Foreskin fibroblast (primary cell): ENCODE measurements at places on chromosomes 5 and 9.
A peak's percentile ranks its signal among the peaks of the same experiment; 100 is the strongest.

GRCh38 chr9:130275156-130275555, 9.6 kb downstream of the HMCN2 start:
- DNase-seq, result no peak

GRCh38 chr9:134966270-134966669, 48.6 kb upstream of the FCN1 start:
- DNase-seq, result no peak

DNA sequence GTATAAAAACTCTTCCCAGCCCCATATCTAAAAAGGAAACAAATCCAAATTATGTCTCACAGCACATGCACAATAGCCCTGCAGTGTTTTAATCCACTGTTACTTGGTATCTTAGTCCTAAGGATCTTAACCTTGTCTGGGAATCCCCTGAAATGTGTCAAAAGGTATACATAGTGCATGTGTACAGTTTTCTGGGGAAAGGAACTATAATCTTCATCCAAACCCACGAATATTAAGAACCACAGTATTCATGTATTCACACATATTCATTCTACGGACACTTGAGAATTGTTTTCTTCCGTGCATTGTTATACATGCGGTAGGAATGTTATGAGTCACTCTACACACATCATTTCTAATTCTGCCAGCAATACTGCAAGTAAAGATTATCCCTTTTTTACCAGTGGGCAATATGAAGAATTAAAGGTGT, 47.8 kb upstream of the SNX2 start:
- peak; percentile 56 for DNase-seq

- DNase-seq, result no peak
Observed at GRCh38 chr9:82706786-82707185, 356.2 kb downstream of the RASEF start.

DNA sequence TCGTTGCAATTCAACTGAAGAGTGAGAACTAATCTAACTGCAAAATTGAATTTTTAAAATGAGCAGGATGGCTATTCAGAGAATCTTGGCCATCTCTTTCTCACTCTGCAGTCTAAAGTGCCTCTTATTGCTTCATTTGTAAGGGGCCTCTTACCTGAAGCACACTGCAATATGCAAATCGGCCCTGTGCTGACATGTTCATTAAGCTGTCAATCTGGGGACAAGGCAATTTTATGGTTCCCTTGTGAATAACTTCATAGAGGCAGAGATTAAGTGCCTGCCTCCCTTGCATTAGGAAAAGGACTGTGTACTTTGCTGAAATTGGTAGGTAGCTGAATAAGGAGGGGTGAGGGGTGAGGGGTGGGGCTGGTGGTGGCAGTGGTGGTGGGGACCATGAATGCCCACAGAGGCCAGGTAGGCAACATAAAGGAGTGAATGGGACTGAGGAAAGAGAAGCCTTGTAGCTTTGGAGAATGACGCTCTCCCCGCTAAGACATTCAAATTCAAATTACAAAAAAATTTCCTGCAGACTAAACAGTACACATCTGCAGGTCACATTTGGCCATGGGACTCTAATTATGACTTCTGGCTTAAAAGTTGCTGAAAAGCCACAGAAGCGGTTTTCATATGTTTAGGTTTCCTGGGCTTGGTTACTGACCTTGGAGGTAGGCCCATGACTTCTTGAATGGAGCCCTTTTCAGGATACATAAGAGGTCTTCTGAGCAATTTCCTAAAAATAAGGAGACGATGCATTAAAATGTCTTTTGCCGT, 25.0 kb downstream of the TNFSF8 start:
- peak; percentile 29 for DNase-seq

DNA sequence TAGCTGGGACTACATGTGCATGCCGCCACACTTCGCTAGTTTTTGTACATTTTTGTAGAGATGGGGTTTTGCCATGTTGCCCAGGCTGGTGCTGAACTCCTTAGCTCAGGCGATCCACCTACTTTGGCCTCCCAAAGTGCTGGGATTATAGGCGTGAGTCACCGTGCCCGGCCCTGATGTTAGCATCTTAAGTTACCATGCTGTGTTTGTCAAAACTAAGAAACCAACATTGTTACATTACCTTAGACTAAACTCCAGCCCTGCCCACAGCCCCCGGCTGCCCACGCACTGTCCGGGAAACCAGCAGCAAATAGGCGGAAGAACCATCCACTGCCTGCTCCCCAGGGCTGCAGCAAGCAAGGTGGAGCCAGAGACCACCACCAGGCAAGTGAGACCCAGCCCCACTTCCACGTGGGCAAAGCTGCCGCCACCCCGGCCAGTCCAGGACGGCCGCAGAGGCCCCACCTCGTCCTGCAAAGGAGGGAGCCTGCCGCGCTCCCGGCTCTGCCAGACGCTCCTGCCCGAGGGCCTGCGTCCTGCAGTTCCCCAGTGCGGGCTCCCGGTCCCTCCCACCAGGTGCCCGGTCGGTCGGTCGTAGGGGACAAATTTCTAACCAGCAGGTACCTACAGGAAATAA, 35.7 kb upstream of the TXN start:
- no peak for DNase-seq

GRCh38 chr5:31453522-31453921, 78.4 kb downstream of the DROSHA start:
- no peak for DNase-seq

- no peak for DNase-seq
Observed at GRCh38 chr5:158473016-158473635, 614.2 kb upstream of the CLINT1 start.

DNA sequence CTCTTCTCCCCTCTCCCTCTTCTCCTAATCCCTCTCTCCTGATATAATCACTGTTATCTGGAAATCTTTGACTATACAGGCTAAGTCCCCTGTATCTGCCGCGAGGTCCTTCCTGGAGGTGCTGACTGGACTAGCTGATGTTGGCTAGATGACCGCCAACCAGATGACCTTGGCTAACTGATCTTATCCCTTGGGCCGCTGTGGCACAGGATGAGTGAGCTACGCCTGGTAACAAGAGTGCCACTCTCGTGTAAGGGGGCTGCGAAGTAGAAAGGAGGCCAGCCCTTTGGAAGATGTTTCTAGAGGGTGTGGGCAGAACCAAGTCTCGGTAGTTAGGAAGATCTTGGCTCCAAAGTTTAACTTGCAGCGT, 345 bp upstream of the PRRC1 start:
- DNase-seq, result peak; percentile 47

- peak; percentile 85 for DNase-seq
Observed at GRCh38 chr9:130034570-130034969, 8.4 kb downstream of the FNBP1 start.

- DNase-seq, result no peak
Observed at GRCh38 chr5:72477644-72478043, 29.6 kb downstream of the ZNF366 start.

DNA sequence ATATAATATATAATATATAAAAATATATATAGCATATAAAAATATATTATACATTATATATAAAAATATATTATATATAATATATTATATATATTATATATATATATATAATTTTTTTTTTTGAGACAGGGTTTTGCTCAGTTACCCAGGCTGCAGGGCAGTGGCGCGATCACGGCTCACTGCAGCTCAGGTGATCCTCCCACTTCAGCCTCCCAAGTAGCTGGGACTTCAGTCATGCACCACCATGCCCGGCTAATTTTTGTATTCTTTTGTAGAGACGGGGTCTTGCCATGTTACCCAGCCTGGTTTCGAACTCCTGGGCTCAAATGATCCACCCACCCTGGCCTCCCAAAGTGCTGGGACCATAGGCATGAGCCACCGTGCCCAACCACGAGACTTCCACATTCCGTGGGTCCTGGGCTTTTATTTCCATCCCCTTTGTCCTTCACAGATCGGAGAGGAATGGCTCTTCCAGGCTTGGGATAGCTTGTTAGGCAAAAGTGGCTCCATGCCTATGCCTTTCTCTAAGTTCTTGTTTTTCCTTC, 62.0 kb upstream of the IER5L start:
- DNase-seq, result no peak

GRCh38 chr5:147223343-147223742, 11.5 kb upstream of the STK32A start:
- DNase-seq, result no peak

- peak; percentile 65 for DNase-seq
Observed at GRCh38 chr5:43658509-43658908, 55.5 kb downstream of the NNT start.

DNA sequence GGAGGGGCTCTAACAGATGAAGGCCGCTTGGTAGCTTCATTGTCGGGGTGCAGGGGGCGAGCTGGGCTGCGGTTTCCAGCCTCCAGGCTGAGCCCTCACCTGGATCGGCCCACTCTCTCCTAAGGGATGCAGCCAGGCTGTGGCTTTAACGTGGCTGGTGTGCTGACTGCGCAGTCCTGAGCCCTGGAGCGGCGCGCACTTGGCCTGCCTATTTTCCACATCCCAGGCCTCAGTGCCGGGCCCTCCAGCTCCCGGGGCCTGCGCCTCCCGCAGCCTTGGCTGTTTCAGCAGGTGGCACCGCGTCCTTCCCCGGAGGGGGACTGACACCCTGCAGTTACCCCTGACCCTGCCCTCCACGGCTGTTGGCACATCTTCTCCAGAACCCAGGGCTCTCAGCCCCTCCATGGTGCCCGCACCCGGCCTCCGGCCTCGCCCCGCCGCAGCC, 1.4 kb downstream of the RNU6ATAC start:
- no peak for DNase-seq

GRCh38 chr5:73534011-73534644, 31.3 kb downstream of the ANKRA2 start:
- peak; percentile 62 for DNase-seq

DNA sequence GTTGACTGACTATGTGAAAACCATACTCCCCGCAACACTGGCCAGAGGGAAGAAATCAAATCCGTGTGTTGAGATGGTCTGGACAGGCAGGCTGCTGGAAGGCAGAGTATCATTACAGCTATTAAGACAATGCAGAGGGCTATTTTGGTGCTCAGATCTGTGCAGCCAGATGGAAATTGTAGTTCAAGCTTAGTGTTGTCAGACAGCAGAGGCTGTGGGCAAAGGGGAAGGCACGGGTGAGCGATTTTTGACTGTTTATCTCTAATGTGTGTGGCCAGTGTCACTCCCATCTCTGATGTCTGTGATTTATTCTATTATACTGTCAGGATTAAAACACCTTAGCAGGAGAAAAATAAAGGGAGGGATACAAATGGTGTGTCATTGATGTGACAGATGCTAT, 984.4 kb upstream of the WWC1 start:
- DNase-seq, result no peak

DNA sequence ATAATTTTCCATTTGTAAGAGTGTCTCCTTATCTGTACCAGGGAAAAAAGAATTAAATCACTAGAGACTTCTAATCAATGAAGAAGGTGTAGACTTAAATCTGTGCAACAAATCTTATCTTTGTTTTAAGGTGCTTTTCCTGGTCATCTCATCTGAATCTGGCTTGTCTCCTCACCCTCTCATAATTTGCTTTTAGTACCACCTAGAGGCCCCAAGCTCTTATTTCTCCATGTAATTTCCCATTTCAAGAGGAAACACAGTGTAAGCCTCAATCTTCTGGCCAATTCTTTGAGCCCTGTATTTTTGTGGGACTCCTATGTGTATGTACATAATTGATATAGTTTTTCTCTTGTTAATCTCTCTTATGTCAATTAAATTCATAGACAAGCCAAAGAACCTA, 1975.3 kb upstream of the CDH6 start:
- no peak for DNase-seq

GRCh38 chr9:100669968-100670367, 92.1 kb downstream of the CAVIN4 start:
- DNase-seq, result no peak

GRCh38 chr5:11075035-11075805, 314.2 kb upstream of the DAP start:
- DNase-seq, result no peak

DNA sequence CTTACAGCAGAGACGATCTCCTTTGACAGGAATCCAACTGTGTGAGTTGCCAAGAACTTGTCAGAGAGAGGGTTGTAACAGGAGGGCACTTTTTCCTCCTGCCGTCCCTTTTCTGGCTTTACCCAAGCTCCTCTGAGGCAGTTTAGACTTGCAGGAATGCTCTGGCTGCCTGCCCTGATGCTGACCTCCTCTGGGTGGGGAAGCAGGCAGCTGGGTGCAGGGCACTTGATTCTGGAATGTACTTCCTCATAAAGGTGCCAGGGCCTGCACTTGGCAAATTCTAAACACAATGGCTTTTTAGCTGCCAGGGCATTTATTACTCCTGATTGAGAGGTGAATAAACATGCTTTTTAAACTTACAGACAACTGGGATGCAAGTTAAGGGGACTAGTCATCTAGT, 190.4 kb downstream of the EPB41L4A start:
- peak; percentile 30 for DNase-seq

- no peak for DNase-seq
Observed at GRCh38 chr5:143462431-143462830, 58.9 kb upstream of the NR3C1 start.

DNA sequence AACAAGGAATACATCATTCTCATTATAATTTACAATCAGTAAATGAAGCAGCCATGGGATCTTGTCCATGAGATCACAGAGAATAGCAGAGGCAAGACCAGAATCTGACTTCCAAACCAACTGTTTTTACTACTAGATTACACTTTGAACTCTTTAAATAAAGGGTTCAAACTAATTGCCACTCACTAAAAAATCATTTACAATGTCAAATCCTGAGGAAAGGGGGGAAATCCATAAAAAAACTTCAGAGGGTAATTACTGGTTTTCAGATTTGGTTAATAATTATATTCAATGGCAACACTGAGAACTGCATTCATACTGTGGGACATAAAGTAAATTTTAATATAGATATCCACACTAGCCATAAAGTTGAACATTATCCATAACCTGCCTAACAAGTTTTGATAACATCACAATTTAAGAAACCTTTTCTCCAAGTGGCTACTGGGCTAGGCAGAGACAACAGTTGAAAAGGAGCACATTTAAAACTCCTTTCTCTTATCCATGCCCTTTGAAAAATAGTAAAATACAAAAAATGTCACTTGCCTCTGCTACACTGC, 15.9 kb downstream of the PLPP1 start:
- DNase-seq, result no peak

- DNase-seq, result no peak
Observed at GRCh38 chr9:126439883-126440653, 113.4 kb downstream of the MVB12B start.

- DNase-seq, result no peak
Observed at GRCh38 chr5:139164020-139164419, 34.1 kb downstream of the SIL1 start.

- no peak for DNase-seq
Observed at GRCh38 chr5:144035046-144035740, 135.3 kb downstream of the YIPF5 start.

DNA sequence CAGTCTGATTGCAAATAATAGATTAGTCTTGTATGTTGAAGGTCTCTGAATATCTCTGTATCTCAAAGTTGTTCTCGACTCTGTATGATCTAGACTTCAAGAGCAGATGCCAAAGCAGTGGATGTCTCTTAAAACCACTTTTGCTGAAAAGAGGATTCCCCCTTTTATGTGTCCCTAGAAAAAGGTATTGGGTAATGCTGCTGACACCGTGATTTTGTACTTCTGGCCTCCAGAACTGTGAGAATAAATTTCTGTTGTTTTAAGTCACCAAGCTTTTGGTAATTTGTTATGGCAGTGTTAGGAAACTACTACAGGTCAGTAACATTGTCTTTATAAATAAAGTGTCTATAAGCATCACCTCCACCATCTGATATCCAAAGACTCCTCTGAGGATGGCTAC, 85.3 kb upstream of the PIK3R1 start:
- DNase-seq, result no peak
